ENCODE measurements at places on chromosomes 2 and 18.
A peak's percentile ranks its signal among the peaks of the same experiment; 100 is the strongest.

DNA sequence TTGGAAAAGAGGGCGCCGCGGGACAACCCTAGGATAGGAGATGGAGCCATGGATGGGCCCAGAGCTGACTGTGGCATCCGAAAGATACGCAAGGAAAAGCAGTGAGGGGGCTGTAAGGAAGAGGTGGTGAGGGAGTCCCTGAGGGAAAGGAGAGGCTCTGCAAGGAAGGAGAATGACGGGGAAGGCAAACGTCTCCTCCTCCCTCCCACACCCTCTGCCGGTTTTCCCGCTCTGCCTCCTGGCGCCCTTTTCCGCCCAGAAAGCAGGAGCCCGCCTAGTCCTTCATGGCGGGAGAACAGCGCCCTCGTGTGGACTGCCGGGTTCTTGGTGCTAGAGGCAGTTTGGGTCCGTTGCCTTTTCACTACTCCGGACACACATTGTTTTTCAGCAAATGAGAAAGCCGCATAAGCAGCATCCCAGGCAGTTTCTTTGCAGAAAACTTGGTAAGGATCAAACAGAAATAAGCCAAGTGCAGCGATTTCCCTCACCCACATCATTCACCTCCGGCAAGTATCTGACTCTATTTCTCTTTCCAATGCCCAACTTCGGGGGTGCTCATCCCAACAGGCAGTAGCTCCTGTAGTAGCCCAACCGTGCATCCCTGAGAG, 200.4 kb downstream of the INO80D start:
- peak; percentile 45 for DNase-seq

GRCh38 chr2:37766106-37766505, 94.7 kb upstream of the CDC42EP3 start:
- DNase-seq: no peak

DNA sequence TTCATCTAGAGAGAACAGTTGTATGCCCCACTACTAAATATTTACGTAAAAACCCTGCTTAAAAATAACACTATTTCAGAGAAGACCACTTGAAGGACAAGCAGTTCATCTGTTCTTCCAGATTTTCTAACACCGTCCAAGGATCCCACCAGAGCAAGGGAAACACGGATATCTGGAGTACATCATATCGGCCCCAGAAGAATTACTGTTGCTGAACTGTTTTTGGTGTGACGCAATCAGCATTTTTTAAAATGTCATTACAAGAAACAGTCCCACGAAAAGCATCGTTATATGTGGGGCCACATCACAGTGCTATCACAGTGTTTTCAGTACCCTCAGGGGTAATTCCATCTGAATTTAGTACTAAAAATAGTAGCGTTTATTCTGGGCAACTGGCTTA, 134.5 kb upstream of the PKDCC start:
- no peak for DNase-seq

- DNase-seq: no peak
Observed at GRCh38 chr2:104945866-104946265, 92.0 kb downstream of the POU3F3 start.

- no peak for DNase-seq
Observed at GRCh38 chr2:20668871-20669475, 2.0 kb downstream of the GDF7 start.

DNA sequence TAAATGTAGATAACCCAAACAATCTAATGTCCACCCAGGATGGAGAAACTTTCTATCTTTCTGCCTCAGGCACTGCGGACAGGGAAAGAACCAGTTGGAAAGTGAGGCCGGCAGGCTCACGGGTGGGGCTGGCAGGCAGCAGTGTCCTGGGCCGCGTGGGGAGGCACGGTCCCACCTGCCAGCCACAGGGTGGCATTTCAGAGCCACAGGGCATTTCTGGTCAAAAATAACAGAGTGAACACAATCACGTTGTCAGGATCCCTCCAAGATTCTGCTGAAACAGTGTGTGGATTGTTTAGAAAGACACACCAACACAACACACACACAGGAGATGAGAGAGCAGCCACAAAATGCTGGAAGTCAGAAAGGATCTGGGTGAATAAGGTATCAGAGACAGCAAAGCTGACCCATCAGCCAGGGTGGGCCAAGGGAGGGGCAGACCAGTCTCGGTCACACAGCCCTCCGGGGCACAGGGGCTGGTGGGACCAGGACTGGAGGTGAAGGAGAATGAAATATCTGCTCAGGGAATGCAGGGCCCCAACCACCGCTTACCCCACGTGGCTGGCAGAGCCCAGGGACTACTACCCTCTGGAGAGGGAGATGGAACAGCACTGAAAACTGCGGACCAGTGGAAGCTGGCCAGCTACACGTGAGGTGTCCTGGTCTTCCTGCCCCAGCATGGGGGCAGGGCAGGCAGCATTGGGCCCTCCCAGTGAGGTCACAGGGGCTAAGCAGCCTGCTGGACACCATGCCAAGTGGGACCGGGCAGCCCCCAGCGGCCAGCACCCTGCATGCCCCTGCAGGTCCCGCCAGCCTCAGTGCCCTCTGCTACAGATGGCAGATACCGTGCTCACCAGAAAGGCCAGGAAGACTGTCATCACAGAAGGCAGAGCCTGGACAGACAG, 173.9 kb downstream of the HDAC4 start:
- no peak for DNase-seq

- no peak for DNase-seq
Observed at GRCh38 chr2:56268856-56269255, 85.1 kb downstream of the CCDC85A start.

DNA sequence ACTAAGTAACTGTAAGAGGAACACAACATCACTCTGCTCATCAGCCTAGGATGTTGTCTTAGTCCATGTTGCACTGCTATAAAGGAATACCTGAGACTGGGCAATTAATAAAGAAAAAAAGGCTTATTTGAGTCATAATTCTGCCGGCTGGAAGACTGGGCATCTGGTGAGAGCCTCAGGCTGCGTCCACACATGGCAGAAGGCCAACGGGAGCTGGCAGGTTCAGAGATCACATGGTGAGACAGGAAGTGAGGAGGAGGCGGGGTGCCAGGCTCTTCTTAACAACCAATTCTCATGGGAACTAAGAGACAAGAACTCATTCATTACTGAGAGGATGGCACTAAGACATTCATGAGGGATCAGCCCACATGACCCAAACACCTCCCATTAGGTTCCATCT, 46.8 kb downstream of the EPG5 start:
- DNase-seq: peak; percentile 70

DNA sequence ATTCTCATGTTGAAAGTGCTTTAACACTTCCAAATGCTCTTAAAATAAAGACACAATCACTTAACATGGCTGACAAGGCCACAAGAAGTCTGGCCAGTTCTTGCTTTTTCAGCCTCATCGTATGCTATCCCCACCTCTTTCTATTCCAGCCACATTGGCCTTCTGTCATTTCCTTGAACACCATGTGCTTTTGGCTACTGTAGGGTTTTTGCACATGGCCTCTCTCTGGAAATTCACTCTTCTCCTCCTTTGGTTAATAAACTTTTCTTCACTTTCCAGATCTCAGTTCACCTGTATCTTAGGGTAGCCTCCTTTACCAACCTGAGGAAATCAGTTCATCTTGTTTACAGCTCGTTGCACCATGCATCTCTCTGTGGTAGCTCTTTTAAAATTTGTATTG, 450.5 kb upstream of the MEX3C start:
- no peak for DNase-seq

GRCh38 chr2:20013126-20013849, 820 bp upstream of the MATN3 start:
- no peak for DNase-seq

- no peak for DNase-seq
Observed at GRCh38 chr2:192265751-192266150, 71.0 kb upstream of the TMEFF2 start.

DNA sequence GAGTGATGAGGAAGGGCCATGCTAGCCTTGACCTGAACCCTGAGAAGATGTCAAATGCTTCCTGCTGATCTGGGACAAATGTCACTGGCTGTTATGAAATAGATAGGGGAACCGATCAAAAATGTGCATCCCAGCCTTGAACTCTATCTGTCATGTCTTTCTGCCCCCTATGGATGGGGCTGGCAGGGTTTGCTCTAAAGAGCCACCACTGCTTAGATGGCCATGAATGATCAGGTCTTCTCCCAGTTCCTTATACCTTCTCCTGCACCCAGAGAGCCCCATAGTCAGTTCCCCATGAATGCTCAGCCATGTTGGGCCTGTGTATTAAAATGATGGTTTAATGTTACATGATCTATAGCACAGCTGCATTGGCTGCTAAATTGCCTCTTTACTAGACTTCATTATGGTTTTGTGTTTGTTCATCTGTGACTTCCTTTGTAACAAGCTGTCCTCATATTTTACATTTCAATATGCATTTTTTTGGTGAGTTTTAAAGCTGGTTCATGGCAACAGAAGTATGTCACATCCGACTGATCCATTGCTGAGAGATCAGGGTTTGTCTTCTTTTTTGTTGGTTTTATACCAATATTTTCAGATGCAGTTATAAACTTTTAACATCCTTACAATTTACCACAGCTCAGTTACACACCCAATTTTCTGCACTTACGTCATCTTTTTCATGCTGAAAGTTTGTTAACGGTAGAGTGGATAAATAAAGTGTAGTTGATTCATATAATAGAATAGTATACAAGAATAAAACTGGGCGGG, 56.3 kb upstream of the SMAD2 start:
- DNase-seq: no peak

GRCh38 chr18:11553098-11553940, 56.1 kb upstream of the SLC35G4 start:
- peak; percentile 7 for DNase-seq

GRCh38 chr18:44912740-44913478, 232.2 kb downstream of the SETBP1 start:
- DNase-seq: no peak

- DNase-seq: no peak
Observed at GRCh38 chr2:16862471-16862870, 196.8 kb upstream of the CYRIA start.

- DNase-seq: no peak
Observed at GRCh38 chr2:160816916-160817499, 323.4 kb upstream of the RBMS1 start.

GRCh38 chr18:23857164-23857552, 157.4 kb upstream of the TTC39C start:
- DNase-seq: no peak

DNA sequence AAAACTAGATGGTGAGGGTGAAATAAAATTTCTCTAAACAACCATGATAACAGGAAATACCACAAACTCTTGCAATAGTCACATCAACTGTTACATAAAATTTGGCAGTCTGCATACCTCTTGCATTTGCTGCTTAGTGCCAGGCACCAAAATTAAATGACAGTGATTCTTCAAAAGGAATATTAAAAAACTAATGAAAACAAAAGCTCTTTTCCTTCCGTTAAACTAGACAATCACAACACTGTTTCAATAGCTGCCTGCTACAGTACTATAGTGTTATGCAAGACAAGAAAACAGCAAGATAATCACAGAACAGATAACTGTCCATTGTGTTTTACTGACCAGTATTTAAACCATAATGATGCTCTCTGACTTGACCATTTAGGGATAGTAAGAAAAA, 239.0 kb upstream of the SMAD7 start:
- no peak for DNase-seq

DNA sequence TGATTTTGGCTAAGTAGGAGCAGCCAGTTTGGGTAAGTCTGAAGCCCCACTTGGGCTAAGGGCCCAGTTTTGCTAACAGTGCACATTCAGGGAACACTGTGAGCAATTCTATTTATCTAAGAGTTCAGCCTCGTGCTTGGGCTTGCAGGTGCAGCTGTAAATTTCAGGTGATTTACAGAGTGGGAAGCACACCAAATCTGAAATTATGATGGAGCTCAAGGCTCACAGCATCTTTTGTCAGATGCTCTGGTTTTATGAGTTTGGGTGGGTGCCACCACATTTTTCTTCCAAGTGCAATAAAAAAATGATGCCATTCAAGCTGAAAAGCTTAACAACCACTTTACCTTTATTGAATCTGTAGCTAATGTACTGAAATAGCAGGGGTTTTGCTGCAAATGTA, 671.2 kb downstream of the LRRTM4 start:
- no peak for DNase-seq

GRCh38 chr18:57579934-57580333, 6.6 kb downstream of the FECH start:
- no peak for DNase-seq

- no peak for DNase-seq
Observed at GRCh38 chr2:46656640-46657039, 177.3 kb downstream of the TMEM247 start.

DNA sequence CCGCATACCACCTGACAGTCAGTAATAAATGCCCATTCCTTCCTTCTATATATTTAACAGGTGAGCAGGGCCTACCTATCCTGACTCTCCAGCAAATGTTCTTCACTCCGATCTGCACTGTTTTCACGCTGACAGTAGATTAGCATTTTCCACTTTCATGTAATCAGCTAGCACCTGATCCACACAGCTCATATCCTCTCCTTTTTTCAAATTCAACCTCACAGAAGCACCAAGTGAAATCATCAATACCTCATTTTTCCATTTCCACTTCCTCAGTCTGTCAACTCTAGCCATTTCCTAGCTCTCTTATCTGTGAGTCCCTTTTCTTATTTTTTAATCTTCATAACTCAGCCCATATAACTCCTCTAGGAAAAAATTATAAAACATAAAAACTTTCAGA, 402.8 kb downstream of the ZEB2 start:
- no peak for DNase-seq

DNA sequence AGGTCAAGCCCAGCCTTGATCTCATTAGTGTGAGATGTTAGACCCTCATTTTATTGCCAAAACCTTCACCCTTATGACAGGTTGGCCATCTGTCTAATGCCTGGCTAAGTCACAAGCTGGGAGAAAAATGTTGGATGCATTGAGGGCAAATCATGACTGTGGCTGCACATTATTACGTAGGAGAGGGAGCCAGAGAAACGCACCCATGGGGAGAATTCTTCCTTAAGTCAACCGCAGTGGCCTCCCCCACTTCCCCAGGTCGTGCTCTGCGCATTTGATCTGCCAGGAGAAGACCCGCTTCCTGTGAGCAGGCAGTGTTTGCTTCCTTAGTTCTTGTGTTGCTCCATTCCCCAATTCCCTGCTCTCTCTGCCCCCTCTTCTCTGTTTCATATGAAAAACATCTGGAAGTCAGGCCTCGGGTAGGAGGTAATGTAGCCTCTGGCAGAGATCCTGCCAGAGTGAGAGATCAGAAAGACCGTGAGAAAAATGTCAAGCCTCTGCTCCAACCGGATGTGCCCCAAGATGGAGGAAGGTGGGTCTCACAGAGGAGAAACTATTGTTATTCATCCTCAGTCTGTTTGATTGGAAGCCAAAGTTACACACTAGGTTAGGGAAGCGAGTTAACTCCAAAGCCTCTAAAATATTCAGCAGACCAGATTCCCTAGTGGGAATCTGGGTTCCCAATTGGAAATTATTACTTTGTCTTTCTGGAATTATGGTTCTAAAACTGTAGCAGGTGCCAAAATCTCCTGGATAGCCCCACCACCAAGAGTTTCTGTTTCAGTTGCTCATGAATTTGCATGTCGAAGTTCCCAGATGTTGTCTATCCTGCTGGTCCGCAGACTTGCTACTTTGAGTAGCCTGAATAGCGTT, 144.3 kb upstream of the PELI1 start:
- no peak for DNase-seq

Measured in pulmonary artery endothelial cell (primary cell).